Activated CD4-positive, alpha-beta memory T cell treated with anti-CD3 and anti-CD28 coated beads, Interleukin-2, amount 10 ng/mL, durations not matched to agents 7 days and 5 days (primary cell): ENCODE measurements at places on chromosomes 16 and 17. TPM values are rescaled to one million over a fixed set of nuclear protein-coding genes. Genes with fewer than 3 reads are reported as not detected.

GRCh38 chr17:82120148-82120547, 22.1 kb upstream of the FASN start:
- DNase-seq = no peak

DNA sequence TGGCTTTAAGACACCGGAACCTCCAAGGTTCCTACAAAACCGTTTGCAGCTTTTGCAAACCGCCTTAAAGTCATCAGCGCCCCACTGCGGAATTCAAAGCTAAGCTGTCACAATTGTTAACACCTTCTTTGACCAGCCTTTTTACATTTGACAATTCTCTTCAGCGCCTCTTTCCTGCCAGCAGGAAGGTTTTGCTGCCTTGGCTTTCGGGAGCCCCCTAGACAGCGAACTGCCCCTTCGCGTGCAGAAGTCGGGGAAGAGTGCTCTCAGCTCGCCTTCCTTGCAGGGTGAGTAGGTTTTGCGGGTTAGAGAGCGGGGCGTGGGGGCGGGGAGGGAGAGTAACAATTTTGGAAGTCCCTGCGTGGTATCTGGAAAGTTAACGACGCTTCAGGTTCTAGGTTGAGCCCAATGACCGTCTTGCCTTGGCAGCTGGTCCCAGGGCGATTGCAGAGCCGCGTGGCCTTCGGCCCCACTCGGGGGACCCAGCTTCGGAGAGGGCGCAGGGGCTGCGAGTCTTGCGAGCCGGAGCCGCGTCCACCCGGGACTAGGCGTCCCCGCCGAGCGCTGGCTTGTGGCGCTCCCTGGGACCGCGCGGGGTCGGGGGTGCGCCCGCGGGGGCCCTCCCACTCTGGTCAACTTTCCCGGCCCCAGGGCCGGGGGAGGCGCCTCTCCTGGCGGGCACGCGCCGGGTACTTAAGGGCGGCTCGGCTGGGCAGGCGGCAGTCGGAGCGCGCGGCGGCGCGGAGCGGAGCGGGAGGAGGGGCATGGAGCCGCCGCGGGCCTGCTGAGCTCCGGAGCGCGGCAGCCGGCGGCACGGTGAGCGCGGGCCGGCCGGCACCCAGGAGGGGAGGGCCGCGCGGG, at the start of gene HAS3:
HAS3 (plus strand) TSS at position 153 of the 861 bp plus-strand sequence. CDS start 3,743 bp downstream, outside the sequence.
- peak; percentile 36 for DNase-seq

Gene HID1
- total RNA-seq = 1.4 TPM

DNA sequence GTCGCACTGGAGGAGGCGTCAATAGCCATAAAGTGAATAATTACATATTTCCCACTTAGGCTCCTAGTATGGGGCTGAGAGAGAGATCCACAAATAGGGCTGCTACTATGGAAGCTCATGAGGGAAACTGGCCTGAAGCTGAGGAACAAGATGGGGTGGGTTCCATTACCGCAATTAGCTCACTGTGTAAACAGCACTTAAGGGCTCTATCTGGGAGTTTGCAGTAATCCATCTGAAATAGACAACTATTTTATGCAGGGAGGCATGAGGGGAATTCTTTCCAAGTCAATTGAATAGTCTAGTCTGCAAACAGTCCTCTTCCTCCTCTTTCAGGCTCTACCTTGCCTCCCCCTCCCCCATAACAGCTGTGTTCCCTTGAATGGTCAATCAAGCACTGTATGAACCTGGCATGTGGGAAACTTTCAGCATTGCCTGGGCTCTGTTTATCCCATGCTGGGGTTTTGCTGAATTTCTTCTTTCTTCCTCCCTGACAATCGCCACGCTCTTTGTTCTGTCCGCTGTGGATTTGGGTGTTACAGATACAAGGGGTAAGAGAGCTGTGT, 56.1 kb upstream of the MAF start:
- no peak for DNase-seq

DNA sequence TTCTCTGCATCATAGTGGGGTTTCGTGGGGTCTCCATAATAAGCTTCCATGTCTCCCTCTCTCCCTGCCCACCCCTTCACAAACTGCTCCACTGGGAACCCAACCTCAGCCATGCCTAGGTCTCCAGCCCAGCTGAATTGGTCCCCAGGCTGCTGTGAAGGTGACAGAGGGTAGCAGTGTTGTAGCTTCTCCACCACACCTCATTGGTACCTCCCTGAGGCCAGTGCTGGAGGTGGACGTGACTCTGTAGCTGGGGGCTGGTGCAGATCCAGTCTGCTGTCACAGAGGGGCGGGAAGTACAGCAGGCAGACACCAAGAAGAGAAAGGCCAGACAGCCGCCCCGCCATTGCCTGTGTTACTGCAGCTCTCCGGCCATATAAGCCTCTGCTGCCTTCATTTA, 82.1 kb downstream of the OR1D5 start:
- no peak for DNase-seq

- DNase-seq = no peak
These were observed 450.6 kb upstream of the PSMD7 start for GRCh38 chr16:73846007-73846330.

- no peak for DNase-seq
These were observed 1.9 kb upstream of the GGA2 start for GRCh38 chr16:23512168-23512695.

GRCh38 chr17:37527249-37527851, 37.7 kb downstream of the DUSP14 start:
- no peak for DNase-seq

DNA sequence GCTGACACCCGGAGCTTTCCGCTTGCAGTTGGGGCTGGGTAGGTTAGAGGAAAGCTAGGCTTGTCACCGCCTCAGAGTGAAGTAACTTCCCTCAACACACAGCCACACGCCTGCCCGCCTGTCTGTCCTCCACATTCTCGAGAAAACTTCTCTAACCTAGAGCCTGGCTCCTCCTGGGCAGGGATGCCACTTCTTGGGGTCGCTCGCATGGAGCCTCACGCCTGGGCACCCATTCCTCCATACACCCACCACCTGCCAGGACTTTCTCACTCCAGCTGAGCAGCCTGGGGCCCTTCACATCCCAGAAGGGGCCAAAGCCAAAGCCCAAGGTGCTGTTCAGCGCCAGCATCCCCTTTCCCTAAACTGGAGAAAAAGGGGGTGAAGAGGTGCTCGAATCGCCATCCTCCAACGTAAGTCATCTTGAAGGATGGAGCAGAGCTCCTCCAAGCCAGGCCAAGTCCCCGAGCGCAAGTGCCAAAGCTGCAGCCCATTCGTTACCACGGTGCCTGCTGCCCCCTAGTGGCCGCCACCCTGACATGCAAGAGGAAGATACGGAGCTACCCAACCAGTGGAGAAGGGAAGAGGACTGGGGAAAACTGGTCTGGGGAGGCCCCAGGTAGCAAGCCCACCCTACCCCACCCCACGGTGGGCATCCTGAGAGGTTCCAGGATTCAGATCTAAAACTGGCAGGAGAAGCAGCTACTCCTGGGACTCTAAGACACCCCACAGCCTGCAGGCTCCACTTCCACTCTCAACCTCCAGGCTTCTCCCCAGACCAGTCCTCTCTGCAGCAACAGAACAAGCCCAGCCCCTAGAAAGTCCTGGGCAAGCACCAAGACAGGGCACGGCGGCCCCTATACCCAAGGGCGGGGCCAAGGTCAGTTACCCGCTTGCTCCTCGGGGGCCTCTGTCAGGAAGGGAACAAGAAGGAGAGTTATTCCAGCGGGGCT, 63.1 kb downstream of the MYO18A start:
- DNase-seq = peak; percentile 80

Gene OR2C1
- total RNA-seq = not detected

Gene PLSCR3
- total RNA-seq = 156 TPM

DNA sequence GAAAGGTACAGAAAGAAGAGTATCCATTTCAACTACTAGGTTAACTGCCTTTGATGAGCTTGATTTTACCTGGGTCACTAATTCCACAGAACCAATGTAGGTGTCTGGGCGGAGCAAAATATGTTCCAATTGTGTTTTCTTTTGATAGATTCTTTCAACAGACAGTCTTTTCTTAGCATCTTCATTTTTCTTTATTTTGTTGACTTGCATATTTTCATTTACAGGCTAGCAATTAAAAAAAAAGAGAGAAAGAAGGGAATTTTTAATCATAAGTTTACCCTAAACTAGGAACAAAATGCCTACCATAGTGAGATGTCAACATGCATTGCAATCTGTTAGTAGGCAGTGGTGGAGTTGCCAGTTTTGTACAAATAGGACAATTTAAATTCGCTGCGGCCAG, 1.0 kb downstream of the TOP2A start:
- no peak for DNase-seq

Gene TPSB2
- total RNA-seq = not detected

GRCh38 chr17:34584805-34585416, 5.5 kb downstream of the TMEM132E start:
- DNase-seq = no peak

DNA sequence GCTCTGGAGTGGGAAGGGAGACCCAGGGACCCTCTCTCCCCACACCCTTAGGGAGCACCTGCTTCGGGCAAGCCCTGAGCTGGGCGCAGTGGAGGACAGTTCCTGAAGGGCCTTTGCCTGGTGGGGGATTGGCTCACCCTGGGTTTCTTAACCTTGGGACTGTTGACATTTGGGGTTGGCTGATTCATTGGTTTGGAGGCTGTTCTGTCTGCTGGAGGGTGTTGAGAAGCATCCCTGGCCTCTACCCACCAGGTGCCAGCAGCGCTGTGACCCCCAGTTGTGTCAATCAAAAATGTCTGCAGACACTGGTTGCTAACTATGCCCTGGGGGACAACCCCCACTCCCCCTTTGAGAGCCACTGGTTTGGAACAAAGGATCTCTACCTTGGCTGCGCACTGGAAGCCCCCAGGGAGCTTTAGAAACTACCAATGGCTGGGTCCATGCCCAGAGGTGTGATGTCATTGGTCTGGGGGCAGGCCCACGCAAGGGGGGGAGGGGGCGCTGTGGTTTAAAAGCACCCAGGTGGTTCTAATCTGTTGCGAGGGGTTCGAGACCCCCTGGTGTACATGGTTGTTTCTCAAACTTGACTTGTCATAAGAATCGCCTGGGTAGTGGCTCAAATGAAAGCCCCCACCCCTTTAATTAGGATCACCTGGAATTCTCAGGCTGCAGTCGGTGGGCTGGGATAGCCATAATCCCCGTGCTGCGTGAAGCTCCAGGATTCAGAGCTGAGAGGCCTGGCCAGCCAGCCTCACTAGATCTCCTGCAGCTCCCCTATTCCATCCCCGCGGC, 151.9 kb upstream of the GSE1 start:
- no peak for DNase-seq

GRCh38 chr16:89173174-89173921, 1.8 kb downstream of the CDH15 start:
- DNase-seq = no peak

GRCh38 chr16:67883146-67883871, 1.4 kb upstream of the NRN1L start:
- DNase-seq = no peak

DNA sequence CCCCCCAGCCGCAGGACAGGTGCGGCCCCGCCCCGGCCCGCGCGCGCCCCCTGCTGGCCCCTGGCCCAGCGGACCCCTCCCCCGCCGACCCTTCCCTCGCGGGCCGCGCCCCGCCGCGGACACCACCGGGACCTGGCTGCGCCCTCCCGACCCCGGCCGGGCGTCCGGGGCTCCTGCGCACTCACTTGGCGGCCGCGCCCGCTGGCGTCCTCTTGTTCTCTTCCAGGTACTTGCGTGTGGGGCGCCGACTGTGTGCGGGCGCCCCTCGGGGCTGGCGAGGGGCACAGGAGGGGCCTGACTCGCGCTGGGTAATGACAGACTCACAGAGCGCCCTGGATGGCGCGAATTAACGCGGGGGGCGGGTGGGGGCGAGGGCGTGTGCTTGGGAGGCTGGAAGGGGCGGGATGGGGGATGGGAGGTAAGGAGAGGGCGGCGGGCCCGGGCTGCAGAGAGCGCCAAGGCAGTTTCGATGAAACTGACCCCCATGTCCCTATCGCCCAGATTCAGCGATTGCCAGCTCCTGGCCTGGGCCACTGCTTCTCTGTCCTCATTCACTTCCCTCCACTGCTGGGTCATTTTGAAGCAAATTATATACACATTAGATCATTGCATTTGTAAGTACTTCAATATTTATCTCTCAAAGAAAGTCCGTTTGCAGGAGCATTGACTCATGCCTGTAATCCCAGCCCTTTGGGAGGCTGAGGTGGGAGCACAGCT, 445 bp upstream of the DBNDD1 start:
- peak; percentile 30 for DNase-seq

GRCh38 chr16:75494661-75495075, 573 bp downstream of the CHST6 start:
- DNase-seq = no peak

GRCh38 chr17:27610304-27610677, 20.7 kb upstream of the LGALS9 start:
- DNase-seq = no peak

GRCh38 chr16:79997257-79997656, 396.7 kb upstream of the MAF start:
- no peak for DNase-seq

DNA sequence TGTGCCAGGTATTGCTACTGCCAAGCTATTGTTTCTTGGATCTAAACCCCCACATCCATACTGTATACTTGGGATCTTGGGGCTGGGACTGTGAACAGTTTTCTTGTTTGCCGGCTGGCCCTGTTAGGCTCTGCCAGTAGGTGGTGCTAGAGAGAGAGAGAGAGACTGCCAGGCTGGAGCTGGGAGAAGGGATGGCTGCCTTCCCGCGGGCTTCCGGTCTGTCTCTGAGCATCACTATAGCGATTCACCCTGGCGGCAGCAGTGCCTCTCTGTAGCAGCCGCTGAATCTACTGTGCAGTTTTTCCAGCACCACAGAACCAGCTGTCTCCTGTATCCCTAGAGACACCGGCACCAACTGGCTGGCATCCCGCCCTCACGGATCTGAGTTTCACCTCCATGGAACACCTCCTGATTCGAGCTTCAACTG, 201.2 kb downstream of the UTP18 start:
- DNase-seq = peak; percentile 62

GRCh38 chr16:70161350-70161749, 12.2 kb upstream of the CLEC18C start:
- DNase-seq = no peak

- no peak for DNase-seq
These were observed 62.4 kb upstream of the MTMR4 start for GRCh38 chr17:58576679-58577367.

DNA sequence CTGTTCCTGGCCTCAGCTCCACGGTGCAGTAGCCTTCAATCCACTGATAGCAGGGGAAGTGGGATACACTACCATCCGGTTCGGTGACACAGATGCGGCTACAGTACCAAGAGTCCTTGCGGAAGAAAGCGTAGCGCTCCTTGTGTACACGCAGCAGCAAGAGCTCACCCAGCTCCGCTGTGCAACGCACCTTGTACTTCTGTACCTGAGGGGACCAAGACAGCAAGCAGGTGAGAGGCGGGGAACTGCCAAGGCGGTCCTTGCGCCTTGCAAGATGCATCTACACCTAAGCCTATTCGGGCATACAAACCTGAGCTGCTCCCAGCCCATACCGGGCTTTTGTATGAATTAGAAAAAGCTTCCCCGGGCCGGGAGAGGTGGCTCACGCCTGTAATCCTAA, 1.5 kb downstream of the ALOXE3 start:
- no peak for DNase-seq

- DNase-seq = no peak
These were observed 18.9 kb downstream of the KPNA2 start for GRCh38 chr17:68054296-68054900.

GRCh38 chr17:79664930-79665737, 54.3 kb upstream of the RBFOX3 start:
- DNase-seq = no peak

Gene HNF1B
- not detected for total RNA-seq
